ENCODE measurements at places on chromosomes 1 and 21. TPM values are rescaled to one million over a fixed set of nuclear protein-coding genes. Genes with fewer than 3 reads are reported as not detected.

DNA sequence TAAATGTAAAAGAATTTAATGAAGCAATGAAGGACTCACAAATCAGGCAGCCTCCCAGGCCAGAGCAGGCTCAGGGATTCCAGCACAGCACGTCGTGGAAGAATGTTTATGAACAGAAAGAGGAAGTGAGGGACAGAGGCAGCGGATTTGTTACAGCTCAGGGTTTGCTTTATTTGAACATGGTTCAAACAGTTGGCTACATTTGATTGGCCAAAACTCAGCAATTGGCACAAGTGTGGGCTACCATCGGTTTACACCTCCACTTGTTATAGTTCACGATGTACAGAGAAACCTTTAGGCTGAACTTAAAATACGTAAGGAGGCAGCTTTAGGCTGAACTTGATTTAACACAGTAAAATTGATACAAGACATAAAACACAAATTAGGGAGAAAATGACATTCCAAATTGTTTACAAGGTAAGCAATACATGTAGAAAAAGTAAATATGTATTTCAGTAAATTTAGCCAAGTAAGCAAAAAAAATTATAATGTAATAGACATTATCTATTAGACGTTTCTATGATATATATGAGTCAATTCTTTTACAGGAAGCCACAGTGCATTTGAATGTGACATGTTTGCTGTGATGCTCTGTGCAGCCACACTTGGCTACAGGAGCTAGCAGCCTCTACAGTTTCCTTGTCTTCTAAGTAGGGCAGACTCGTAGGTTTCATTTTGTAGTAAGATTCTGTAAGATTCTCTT lies 126.5 kb downstream of the ADSS2 start:
- no peak for DNase-seq

DNA sequence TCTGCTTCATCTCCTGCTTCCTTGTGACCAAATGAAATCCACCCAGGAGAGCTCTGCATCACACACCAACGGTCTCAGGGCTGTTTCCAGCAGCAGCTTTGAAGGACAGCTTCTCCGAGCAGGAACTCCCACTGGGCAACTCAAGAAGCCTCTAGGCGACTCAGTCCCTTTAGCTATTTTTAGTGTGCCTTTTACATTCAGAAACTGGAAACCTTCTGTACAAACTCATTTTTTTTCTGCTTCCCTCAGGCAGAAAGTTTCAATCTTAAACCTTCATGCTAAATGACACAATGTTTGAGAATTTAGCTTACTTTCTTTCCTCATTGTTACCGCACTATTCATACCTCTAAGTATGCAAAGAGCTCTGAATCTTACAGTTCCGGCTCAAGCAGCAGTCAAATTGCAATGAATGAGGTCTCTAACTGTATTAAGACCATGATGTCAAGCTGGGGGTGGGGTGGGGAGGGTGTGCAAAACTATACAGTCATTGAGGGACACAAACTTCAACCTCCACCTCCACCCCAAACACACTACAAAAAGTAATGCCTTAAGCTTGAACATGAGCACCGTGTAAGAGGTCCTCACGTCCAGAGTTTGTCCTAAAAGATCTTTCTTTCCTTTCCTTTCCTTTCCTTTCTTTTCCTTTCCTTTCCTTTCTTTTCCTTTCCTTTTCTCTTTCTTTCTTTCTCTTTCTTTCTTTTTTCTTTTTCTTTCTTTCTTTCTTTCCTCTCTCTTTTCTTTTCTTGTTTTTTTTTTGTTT lies 16.4 kb upstream of the TARBP1 start:
- DNase-seq, result no peak

- DNase-seq, result no peak
These were observed 54.6 kb downstream of the TGFBR3 start for GRCh38 chr1:91831132-91831930.

DNA sequence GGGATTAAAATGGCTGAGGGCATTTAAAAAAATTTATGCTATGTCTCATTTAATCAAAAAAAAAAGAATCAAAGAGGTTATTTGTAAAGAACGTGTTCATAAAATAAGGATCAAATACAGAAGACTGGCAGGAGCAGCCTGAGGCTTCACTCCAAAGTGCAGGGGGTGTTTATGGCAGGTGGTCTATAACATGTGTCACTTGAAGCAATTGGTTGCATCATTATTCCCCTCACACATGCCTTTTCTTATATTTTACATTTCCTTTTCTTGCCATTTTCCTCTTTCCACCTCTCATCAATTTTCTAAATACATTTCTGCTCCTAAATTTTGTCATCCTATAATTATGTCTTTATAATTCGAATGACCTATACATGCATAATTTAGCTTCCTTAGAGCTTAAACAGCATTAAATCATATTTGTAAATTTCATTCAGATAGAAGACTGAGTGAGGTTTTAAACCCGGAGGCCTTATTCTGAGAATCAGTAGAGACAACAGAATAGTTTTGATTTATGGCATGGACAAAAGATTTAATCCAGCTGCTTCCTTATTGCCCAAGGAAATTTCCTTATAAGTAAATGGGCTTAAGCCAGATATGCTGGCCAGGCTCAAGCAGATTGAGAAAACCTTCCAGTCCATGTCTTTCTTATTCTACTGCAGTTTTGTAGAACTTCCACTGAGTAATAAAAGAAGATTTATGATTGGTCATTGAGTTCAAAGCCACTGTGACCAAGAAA lies 322.8 kb downstream of the TGFB2 start:
- no peak for DNase-seq

GRCh38 chr1:205921570-205921909 lies 21.7 kb downstream of the SLC26A9 start:
- no peak for DNase-seq

DNA sequence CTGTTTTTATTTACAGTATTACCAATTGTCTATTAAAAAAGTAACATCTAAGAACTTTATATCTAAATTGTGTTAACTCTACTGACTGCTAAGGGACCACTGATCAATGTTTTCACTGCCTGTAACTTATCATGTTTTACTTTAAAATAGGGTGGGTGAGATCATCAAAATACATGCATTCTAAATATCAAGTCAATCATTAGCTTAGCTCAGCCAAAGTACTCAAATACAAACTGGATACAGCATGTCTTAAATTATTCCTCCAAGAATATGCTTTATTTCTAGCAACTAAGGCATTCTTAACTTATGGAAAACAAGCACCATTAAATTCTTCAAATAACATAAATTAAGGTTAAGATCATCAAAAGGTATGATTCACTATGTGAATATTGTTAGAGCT lies 638.7 kb upstream of the RGS18 start:
- no peak for DNase-seq

DNA sequence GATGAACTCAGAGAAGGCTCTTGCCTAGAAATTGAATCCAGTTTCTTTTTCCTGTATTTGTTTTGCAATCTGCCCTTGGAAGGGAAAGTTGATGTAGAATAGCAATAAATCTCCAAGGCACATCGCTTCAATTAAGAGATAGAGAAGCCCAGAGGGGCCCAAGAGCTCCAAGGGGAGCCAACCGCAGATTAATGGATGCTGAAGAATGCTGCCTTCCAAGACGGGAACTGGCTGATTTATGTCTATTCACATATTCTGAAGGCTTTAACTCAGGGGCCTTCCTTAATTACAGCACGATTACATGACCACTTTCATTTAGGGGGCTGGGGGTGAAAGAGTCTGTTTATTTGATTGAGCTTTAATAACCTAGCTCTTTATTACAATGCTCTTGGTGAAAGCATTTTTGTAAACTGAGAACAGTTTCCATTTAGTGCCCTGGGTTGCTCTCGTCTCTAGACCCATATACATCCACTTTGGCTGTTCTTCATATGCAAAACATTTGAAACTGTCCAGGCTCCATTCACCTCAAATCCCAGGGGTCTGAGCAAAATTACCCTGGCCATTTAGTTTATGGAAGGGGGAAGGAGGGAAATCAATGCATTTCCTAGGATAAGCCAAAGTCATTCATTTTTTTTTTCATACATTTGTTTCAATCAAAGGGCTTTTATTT lies 87.4 kb upstream of the CLDN14 start:
- DNase-seq, result no peak

GRCh38 chr1:154759196-154759595 lies 110.9 kb downstream of the KCNN3 start:
- DNase-seq, result no peak

DNA sequence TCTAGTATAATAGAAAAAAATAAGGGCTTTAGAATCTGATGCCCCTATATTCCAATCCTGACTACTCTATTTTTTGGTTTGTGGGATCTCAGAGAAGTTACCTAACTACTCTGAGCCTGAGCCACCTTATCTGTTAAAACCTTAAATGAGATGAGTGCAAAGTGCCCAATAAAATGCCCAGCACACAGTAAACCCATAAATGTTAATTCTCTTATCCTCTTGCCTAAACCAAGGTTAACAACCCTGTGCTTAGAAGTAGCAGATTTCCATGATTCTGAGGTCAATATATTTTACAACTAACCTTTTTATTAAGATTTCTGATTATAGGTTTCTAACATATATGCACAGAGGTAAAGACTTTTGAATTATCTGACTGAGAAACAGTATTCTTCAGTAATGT lies 35.8 kb downstream of the DOCK7 start:
- no peak for DNase-seq

- DNase-seq, result no peak
These were observed 7.1 kb downstream of the SSBP3 start for GRCh38 chr1:54398963-54399528.

The RIPK4 gene
- 0.04 TPM for total RNA-seq

The BCAN gene
- not detected for total RNA-seq

The SYT14 gene
- total RNA-seq, result 0.14 TPM

The KTI12 gene
- 12.4 TPM for total RNA-seq

The CYP4A11 gene
- total RNA-seq, result not detected
